ENCODE measurements at places on chromosomes 16 and 17.

DNA sequence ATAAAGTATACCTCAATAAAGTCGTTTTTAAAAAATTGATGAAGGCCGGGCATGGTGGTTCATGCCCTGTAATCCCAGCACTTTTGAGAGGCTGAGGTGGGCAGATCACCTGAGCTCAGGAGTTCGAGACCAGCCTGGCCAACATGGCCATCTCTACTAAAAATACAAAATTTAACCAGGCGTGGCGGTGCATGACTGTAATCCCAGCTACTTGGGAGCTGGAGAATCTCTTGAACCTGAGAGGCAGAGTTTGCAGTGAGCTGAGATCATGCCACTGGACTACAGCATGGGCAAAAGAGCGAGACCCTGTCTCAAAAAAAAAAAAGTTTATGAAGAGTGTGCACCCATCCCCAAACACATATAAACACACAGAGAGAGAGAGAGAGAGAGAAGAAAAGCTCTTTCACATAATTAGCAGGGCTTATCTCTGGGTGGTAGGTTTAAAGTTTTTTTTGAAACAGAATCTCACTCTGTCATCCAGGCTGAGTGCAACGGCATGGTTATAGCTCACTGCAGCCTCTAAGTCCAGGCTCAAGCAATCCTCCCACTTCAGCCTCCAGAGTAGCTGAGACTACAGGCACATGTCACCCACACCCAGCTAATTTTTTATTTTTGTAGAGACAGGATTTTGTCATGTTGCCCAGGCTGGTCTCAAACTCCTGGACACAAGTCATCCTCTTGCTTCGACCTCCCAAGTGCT, 3.0 kb downstream of the SREBF1 start:
- no peak for DNase-seq

DNA sequence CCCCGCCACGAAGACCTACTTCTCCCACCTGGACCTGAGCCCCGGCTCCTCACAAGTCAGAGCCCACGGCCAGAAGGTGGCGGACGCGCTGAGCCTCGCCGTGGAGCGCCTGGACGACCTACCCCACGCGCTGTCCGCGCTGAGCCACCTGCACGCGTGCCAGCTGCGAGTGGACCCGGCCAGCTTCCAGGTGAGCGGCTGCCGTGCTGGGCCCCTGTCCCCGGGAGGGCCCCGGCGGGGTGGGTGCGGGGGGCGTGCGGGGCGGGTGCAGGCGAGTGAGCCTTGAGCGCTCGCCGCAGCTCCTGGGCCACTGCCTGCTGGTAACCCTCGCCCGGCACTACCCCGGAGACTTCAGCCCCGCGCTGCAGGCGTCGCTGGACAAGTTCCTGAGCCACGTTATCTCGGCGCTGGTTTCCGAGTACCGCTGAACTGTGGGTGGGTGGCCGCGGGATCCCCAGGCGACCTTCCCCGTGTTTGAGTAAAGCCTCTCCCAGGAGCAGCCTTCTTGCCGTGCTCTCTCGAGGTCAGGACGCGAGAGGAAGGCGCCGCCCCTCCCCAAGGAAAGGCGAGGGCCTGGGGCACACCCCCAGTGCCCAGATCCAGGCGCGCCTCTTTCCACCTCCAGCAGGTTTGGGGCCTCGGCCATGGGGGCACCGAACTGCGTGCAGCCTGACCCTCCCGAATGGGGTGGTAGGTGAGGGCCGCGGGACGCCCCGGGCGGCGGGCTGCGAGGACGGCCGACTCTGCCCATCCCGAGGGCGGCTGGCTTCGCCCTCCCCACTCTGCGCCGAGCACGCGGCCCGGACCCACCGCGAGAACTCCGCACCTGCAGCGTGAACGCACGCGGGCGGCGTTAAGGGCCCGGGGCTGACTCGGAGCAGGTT, 664 bp downstream of the HBQ1 start:
- no peak for DNase-seq

- peak; percentile 44 for DNase-seq
Observed at GRCh38 chr17:76492123-76492988, 8.9 kb downstream of the RHBDF2 start.

DNA sequence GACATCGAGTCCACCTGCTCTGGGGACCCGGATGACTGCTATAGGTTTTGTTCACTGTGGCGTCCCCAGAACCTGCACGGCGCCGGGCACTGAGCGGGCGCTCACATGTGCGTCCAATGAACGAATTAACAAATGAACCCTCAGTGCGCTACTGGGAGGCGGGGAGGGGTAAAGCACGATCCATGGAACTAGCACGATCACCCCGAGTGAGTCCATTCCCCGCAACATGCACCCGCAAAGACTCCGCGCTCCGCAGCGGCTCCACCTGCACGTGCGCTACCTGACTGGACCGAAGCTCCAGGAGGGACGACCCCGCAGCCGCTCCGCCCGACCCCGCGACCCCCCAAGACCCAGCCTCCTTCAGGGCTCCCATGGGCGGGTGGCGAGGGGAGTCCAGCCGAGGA, 491 bp downstream of the TRAP1 start:
- peak; percentile 25 for DNase-seq

- peak; percentile 83 for DNase-seq
Observed at GRCh38 chr16:68417711-68418301, 30.5 kb downstream of the SMPD3 start.

GRCh38 chr16:84885342-84885910, 65.6 kb downstream of the CRISPLD2 start:
- DNase-seq: no peak

DNA sequence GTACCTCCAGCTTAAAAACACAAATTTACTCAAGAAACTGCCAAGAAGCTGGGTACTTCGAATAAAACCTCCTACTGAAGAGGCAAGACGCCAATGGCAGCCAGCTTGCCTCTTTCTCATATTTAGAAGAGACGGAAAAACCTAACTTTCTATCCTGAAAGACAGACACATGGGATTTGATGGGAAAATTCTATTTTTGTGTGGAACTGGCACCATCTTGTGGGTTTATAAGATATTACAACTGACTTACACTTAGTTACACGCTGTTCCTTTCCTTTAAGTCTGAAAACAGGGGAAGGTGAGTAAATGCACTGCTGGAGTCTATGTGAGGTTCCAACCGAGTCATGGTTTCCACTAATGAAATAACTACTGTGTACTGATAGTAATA, 10.3 kb downstream of the ZNF18 start:
- DNase-seq: no peak
